Activated gamma-delta T cell (primary cell): ENCODE measurements at places on chromosomes 16 and 17.

DNA sequence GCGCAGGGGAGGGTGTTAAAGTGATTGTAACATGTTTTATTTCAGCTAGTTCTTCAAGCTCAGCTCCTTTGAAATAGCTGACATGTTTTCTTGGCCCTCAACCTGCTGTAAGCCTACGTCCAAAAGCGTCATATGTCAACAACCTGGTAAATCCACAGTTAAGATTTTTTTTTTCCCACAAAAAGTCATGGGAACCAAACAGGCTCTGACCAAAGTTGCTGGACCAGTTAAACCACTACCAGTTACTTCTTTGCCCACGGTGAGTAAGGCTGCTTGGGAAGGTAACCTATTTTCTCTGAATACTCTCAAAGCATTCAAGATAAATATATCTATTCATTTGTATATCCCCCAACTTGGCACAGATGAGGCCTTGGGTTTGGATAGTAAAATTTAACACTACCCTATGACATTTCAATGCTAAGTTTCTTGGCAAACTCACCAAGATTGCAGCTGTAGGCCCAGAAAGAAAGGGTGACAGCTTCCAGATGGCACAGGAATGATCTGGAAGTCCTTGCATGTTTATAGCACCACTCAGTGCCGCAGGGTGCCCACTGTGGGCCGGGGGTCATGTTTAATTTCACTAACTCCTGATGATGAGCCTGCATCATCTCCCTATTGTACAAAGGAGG is 166.2 kb downstream of the XYLT1 start:
- no peak for DNase-seq

DNA sequence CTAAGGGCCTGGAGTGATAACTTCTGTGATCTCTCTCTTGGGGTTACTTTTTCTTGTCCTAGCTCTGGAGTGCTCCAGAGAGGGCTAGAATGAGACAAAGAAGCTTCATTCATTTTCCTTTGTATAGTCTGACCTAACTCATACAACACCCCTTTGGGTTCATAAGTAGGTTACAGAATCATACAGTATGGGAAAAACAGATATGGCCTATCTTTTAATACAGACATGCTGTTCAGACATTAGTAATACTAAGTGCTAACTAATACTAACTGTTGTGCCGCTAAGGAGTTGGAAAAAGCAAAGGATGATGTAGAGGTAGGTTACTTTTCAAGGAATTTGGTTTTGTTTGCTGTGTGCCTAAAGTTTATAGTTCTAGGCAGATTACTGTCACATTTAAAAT is 84.7 kb downstream of the NLK start:
- no peak for DNase-seq

DNA sequence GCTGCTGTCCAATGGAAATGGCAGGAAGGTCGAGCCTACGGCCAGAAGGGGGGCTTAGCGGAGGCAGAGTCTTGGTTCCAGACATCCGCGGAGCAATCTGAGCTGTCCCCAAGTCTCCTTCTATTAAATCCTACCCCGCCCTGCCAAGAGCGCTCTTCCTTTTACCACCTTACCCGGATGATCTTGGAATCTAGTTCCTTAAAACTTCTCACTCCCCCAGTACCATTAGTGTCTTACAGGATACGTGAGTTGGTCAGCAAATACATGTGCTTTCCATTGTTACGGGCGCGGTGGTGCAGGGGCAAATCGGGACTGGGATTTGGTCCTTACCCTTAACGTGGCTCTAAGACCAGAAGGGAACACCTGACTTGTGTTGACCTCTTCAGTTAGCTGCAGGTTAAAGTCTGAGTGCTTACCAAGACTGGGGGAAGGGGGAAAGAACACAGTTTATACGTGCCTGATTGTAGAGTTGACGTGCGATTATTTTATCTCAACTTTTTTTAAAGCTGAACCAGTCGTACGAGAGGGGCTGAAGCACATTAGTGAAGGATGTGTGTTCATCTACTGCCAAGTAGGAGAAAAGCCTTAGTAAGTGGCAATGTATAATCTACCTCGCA is 495 bp downstream of the TXNDC17 start:
- no peak for DNase-seq

DNA sequence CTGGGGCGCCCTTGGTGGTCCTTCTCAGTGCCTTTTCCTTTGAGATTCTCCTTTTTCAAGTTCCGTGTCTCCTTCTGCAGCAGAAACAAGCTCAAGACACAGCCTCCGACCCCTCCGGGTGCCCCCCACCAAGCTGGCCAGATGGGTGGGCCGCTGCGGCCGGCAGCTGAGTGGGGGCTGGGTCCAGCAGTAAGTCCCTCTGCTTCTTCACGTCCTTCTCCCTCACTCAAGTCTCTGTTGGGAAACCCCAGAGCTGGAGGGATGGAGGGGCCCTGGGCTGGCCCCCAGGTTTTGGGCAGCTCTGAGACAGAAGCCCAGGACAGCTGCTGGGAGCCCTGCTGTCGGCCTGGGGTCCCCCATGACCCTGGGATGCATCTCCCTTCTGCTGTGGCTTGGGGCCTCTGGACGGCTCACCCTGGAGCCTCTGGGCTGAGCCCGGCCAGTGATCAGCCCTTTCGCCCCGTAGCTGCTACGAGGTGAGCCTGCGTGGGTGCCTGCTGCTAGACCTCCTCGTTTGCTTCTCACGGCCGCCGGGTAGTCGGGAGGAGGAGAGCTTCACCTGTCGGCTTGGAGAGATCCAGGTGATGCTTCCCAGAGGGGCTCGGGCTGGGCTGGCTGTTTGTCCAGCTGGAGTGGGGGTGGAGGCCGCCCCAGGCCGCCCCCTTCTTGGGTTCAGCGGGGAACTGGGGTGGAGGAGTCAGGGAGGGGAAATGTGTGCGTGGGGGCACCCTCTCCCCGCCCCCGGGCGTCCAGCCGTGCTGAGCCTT is 10.7 kb downstream of the ENGASE start:
- DNase-seq, result no peak

- peak; percentile 20 for DNase-seq
Measured at GRCh38 chr17:39867880-39868553, at the start of gene ZPBP2. TSS of gene ZPBP2 (plus strand) at chr17:39868202. CDS start at chr17:39868355, 153 bp downstream.

DNA sequence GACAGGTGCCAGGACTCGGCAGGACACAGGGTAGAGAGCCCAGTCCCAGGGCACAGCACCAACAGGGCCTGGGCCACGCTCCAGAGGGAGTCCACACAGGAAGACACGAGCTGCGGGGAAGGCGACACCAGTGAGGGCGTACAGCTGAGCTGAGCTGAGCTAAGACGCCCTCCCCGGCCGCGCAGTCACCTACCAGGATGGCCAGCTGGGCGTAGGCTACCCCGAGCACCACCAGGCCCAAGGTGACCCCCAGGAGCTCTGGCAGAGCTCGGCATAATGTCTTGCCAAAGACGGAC is 42.6 kb downstream of the TSC2 start:
- no peak for DNase-seq
